Iris pigment epithelial cell (primary cell): ENCODE measurements at places on chromosomes 7 and 10.

DNA sequence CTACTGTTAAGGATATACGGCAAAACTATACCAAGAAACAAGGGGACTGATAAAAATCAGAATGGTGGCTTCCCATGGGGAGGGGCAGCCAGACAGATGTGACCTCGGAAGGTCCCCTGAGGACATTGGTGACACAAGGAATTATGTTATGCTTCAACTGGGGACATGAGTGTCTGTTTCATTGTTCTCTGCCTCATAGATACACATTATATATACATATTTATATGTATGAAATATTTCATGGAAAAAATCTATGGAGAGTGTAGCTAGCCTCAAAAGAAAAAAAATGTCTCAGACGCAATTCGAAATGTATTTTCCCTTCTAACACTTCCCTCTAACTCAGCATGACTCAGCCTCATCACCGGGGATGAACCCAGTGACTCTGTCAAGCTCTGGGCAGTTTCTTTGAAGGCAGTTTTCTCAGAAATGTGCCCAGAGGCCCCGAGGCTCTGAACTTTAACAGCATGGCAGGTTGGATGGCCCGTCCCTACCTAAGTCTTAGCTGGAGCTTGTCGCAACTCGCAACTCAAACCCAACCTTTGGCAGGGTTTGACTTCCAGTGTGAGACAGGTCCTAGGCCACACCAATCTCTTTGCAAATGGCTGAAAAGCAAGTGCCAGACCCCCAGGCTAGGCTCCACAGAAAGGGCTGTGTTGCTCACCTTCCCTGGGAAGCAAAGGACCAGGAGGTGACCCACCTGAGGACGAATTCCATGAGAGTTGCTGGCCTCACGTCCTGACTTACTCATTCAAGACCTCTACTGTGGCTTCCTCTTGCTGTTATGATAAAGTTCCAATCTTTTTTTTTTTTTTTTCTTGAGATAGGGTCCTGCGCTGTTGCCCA, 86.9 kb downstream of the CARD11 start:
- peak; percentile 75 for DNase-seq

- DNase-seq, result peak; percentile 8
These were observed 2.9 kb downstream of the AQP1 start for GRCh38 chr7:30914596-30914995.

GRCh38 chr10:97086530-97086929, 99.2 kb downstream of the SLIT1 start:
- DNase-seq, result no peak

DNA sequence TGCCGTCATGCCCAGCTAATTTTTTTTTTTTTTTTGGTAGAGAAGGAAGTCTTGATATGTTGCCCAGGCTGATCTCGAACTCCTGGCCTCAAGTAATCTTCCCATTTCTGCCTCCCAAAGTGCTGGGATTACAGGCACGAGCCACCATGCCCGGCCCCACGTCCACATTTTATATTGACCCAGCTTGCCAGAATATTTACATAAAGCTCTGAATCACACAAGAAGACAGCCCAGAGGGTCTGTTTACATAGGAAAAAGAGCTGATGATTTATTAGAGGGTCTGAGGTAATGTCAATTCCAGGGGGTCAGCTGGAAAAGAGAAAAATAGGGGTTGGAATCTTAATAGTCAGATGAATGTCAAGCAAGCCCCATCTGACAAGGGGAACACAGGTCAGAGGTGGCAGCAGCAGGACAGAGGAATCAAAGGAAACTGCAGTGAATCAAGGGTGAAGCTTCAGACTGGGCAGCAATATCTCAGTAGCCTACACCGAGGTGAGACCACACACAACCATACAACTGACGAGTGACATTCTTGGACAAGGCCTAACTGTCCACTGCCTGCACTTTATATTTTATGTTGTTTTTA, 15.8 kb upstream of the SLF2 start:
- DNase-seq, result no peak

DNA sequence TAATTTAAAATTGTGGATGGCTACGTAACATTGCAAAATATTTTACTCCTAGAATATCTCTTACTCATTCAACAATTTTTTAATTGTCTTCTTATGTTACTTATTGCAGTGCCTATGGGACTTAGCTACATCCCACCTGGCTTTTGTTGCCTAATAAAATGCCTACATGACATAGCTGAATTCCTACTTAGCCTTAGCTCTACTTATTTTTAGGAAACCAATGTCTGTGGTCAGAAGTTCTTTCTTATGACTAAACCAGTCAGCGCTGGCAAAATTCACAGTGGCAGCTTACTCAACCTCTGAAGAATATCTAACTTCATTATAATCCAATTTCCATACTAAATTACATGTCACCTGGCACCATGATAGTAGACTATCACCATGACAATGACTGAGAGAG, 1612.4 kb upstream of the LRRTM3 start:
- peak; percentile 16 for DNase-seq

DNA sequence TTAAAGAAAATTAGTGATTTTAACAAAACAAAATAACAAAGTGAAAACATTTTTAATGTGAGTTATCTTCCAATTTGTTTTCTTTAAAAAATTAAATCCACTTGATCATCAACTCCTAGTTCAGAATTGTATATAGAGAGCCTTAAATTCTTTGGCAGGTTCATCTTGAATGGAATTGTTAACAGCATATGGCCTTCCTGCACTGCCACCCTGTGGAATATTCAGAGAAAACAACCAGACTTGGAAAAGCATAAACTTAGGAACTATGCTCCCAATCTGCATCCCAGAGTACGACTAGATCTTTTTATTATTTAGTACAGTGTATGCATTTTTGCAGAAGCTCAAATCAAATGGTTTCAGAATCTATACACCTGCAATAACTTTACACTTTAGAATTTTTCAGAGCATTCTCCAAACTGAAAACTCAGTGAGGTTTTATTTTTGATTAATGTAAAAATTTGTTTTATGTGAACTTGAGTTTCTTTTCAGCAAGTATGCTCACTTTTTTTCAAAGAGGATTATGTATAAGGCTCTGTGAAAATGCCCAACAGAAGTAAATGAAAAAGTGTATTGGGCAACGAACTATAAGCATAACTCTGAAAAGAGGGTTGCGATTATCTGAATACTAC, 44.9 kb upstream of the ANK3 start:
- peak; percentile 66 for DNase-seq

GRCh38 chr7:43652364-43652763, 69.5 kb downstream of the STK17A start:
- no peak for DNase-seq

DNA sequence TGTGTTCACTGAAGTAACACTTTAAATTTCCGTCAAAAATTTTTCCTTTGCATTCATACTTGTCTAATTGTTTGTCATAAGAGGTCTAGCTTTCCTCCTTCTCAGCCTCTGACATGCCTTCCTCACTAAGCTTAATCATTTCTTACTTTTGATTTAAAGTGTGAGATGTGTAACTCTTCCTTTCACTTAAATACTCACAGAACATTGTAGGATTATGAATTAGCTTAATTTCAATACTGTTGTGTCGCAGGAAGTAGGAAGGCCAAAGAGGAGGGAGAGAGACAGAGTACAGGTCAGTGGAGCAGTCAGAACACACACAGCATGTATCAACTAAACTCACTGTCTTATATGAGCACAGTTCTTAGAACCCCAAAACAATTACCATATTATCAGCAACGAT, 99.0 kb downstream of the SRPK2 start:
- no peak for DNase-seq

DNA sequence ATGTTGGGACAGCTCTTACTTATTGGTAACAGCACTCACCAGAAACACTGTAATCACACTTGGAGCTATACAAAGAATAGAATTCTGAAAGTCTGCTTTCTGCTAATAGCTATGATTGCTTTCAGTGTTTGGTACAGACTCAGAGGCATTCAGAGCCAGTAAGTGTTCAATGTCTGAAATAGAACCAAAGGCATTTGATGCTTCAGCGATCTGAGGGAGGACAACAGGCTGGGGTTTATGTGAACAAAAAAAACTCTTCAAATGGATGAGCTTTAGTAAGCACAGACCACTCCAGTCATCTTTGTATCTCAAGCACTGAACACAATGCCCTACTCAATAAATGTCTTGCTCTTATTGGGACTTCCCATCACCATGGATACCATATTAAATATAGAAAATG, 322.8 kb upstream of the GRM3 start:
- no peak for DNase-seq

DNA sequence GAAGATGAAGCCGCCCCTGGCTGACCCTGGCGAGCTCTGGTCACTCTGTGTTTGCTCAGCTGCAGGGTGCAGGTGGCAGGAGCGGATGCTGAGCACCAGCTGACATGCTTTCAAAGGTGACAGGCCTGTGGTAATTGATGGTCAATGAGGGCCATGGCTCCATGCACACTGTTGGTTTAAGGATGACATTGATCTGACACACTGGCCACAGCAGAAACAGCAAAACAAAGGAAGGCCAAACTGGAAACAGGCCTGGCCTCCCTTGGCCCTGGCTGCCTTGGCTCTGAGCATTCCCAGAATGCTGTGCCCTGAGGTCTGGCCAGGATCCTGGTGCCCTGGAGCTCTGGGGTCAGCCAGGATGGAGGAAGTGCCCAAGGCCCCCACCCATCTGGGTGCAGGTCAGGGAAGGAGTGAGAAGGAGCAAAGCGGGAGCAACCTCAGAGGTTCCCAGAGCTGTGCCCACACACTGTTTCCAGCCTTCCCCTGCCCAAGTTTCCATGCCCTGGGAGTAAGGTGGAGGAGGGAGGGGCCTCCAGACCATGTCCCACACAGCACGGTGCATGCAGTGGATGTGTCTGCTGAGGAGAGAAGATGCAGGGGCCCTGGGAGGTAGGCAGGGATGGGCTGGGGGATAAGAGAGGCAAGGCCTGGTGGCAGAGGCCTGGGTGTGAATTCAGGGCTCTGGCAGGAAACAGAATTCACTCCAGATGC, 302.2 kb downstream of the RPS24 start:
- DNase-seq, result no peak

DNA sequence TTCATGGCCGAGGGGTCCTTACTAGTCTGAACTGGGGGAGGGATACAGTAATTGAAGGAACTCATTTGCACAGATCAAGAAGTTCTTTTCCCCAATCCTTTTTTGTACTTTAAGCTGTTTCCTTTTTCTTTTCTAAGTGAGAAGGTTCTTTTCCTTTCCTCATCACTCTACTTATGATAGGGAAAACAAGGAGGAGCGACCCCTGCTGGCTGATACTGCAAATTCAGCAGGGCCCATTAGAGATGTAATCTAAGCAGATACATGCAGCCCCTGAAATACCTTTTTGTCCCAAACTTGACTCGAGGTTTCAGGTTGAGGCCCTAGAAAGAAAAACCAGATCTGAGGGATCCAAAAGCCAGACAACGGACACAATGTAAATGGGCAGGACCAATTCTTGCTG, 305.5 kb downstream of the DNAJB9 start:
- DNase-seq, result peak; percentile 9

DNA sequence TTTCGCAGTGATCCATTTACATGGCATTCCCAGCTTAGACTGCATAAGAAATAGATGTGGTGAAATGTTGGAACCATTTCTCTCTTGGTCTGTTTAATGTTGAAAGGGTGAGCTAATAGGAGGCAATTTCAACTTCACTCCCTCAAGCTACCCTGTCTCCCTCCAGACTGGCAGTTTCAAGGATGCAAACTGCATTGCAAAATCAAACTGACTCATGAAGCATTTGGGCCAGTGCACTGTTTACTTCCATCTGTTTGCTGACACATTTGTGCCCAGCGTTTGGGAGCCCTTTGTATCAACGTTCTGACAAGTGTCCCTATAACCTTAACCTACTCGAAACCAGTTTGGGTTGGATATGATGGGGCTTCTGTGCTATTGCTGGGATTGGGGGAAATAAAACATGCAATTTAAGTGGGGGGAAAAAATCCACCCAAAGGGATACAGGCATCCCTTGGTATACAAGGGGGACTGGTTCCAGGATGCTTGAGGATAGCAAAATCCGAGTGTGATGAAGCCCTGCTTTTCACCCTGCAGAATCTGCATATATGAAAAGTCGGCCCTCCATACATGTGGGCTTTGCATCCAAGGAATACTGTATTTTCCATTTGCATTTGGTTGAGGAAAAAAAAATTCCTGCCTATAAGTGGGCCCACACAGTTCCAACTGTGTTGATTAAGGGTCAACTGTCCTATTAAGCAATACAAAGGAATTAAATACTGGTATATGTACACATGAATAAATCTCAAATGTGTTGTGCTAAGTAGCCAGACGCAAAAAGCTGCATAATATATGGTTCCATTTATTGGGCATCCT, 15.6 kb downstream of the RHEB start:
- DNase-seq, result peak; percentile 94

DNA sequence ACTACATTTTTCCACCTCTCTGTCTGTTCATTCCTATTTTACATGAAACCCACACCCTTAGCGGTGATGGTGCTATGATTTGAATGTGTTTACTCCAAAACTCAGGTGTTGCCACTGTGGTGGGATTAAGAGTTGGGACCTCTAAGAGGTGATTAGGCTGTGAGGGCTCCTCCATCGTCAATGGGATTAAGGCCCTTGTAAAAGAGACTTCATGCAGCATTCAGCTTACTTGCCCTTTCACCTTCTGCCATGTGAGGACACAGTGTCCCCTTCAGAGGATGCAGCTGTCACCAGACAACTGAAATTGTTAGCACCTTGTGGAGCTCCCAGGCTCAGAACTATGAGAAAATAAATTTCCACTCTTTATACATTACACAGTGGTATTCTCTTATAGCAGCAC, 182.2 kb downstream of the NOC3L start:
- no peak for DNase-seq

- DNase-seq, result no peak
These were observed 241.6 kb upstream of the GALNT17 start for GRCh38 chr7:70890147-70890969.

GRCh38 chr10:34889004-34889869, 74.1 kb upstream of the PARD3 start:
- no peak for DNase-seq

DNA sequence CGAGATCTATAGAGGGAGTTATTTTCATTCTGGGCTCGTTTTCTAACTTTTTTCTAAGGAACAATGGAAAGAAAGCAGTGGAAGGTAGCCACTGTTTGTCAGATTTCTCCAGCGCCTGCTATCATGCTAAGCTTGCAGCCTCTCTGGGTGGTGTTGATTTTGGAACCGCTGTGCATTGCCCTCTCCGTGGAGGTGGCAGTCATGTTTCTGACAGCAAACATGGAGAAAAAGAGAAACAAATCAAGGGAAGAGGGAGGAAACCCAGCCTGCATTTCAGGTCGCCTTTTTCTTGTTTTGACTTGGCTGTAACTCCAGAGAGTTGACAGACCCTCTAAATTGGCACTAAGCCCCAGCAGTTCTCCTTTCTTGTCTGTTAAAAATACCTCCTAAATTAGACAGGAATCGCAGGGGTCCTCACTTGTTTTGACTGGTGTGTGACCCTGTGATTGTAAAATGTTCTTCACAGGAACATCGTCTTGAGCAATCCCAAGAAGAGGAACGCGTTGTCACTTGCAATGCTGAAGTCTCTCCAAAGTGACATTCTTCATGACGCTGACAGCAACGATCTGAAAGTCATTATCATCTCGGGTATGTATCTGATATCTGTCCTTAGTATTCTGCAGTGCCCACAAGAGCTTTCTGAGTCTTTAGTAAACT, 4.8 kb downstream of the ECHDC3 start:
- DNase-seq, result no peak
